ENCODE measurements at places on chromosomes 7 and 10. TPM values are rescaled to one million over a fixed set of nuclear protein-coding genes. Genes with fewer than 3 reads are reported as not detected.

TRIM73 gene
- under 0.01 TPM for total RNA-seq

CHST12 gene
- 16.6 TPM for total RNA-seq

SPDYE1 gene
- not detected for total RNA-seq

GPR26 gene
- not detected for total RNA-seq

ADAP1 gene
- total RNA-seq, result 9.0 TPM

MEOX2 gene
- 17.0 TPM for total RNA-seq

COL26A1 gene
- total RNA-seq, result not detected

ZC3HAV1L gene
- 21.4 TPM for total RNA-seq

All from pericardium fibroblast (primary cell).